Activated CD4-positive, alpha-beta T cell treated with anti-CD3 and anti-CD28 coated beads for 36 hours (primary cell): ENCODE measurements at places on chromosomes 13 and 19. TPM values are rescaled to one million over a fixed set of nuclear protein-coding genes. Genes with fewer than 3 reads are reported as not detected.

DNA sequence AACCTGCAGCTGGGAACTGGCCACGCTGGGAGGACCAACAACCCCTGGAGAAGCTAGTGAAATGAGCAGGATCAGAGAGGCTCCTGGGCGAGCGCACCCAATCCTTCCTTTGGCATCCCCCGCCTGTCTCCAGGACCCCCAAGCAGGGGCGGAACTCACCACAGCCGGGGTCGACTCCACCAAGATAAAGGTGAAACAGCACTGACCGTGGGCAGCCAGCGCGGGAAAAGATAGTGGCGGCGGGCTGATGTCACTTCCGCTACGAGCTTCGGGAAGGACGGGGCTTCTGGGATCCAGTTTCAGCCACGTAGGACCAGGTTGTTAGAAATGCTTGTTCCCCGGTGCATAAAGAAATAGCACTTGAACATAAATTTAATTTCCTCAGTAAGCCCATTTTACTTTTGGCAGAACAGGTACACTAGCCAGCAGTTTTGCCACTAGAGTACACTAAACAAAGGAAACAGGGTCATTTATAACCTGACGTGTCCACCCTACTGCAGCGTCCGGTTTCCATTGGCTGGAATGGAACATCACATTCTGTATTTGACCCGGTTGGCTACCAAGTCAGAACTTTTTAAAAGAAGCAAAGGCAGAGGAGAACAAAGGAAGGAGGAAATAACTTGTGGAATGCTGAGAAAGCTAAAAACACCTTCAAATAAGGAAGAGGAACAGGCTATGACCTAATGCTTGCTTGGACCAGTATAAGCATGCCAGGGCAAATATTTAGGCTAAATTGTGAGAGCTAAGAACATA, 25.5 kb upstream of the ZNF562 start:
- H3K27me3 ChIP-seq: peaks cover 3% of the 10 kb centered on the region
- H3K4me3 ChIP-seq: no peak overlapping the region
- no peak for DNase-seq
- H3K4me1 ChIP-seq: peaks cover 7% of the 10 kb centered on the region
- H3K36me3 ChIP-seq: no peaks in the 10 kb centered on the region

DNA sequence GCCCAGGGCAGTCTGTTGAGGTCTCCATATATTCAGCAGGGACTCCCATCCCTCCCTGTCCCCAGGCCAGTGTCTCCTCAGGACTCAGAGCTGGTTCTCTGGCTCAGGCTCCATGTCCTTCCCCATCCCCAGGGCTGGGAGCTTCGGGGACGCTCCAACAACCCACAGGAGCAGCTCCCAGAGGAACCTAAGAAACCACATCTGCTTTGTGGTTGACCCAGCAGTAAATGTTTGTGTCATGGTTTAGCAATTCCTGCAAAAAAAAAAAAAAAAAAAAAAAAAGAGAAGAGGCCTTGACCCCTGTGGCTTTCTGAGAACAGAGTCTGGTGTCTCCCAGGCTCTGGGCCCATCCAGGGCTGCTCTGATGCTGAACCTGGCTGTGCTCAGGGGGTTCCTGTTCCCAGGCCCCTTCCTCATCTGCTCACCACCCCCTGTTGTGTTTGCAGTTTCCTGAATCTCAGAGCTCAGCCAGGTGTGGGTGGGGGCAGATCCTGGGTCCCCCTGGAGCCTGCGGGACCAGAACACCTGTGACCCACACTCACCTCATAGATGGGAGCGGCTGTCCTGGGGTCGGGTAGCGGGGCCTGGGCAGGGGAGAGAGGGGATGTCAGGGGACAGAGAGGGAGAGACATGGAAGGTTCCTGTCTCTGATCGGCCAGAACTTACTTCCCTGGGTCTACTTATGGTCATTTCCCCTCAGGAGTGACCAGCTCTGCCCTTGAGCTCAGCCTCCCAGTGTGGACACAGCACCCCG, 25.2 kb upstream of the CEACAM1 start:
- no peak overlapping the region for H3K4me3 ChIP-seq
- peaks cover 10% of the 10 kb centered on the region for H3K27me3 ChIP-seq
- DNase-seq: no peak
- no peaks in the 10 kb centered on the region for H3K36me3 ChIP-seq
- no peak overlapping the region for H3K27ac ChIP-seq
- no peaks in the 10 kb centered on the region for H3K4me1 ChIP-seq

DNA sequence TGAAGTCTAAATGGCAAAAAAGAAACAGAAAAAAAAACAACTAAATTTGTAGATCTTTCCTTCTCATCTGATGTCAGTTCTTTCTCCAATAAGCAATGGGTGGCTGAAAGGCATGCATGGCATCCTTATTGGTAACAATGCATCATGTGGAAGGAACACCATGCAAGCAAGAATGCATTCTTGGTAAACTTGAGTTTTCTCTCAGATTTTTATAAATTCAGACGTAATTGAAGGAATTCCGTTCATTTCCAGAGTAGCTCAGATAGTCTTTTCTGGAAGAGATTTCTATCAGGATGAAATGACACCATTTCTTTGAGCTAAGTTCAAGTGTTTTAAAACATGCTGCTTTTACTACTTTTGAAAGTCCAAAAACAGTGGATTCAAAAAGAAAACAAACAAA, 373.0 kb downstream of the COG6 start:
- peaks cover 49% of the 10 kb centered on the region for H3K4me1 ChIP-seq
- no peak overlapping the region for H3K4me3 ChIP-seq
- no peak for DNase-seq
- H3K27ac ChIP-seq: no peak overlapping the region
- no peaks in the 10 kb centered on the region for H3K27me3 ChIP-seq

Gene CEBPA
- not detected for total RNA-seq
